Stimulated activated CD4-positive, alpha-beta T cell treated with anti-CD3 and anti-CD28 coated beads, Interleukin-4, amount 100 ng/mL, for 4 hours (primary cell): ENCODE measurements at places on chromosomes 6 and 20.

GRCh38 chr6:81998432-81998831 is 246.0 kb upstream of the TENT5A start:
- DNase-seq: no peak

DNA sequence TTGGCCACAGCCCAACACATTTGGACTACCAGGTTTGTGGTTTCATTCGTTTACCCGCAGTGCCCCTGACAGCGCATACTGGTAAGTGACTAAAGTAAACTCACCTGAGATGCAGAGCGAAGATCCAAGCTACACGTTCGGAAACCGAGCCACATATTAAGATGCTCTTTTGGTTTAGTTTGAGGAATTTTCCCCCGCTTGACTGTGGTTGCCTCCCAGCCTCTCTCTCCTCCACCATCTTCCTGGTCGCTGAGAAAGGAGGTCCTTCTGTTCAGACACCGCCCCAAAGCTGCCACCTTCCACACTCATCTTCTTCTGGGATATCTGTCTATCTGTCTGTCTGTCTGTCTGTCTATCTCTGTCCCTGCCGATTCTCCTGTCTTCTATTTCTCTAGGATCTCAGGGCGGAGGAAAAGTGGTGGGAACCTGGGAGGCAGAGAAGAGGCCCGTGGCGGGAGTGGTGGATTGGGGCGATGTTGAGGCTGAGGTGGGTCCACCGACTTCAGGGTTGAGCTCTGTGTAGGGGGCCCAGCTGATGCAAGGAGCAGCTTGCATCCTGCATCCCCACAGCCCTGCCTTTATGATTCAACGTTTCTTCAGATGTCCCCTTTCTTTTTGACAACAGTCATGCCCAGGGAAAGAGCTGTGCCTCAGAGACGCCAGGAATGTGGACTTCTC is 196.9 kb upstream of the ZNF184 start:
- no peak for DNase-seq

- DNase-seq: no peak
These were observed 72.5 kb downstream of the PREP start for GRCh38 chr6:105330364-105330763.

DNA sequence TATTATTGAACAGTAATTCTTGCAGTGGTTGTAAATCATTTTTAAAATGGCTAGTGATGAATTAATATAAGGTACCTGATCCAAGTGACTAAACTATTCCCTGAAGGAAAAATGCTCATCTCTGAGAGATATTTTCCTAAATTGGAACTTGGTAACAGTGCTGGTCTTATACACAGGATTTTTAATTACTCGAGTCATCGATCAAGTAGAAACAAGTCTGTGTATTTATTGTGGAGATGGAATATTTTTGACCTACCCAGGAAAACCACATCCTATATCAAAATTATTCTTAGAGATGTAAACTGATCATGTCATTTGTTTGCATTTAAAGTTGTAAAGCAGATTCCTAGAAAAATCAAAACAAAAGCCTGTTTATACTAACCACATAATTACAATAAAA is 166.9 kb downstream of the MOXD1 start:
- no peak for DNase-seq

DNA sequence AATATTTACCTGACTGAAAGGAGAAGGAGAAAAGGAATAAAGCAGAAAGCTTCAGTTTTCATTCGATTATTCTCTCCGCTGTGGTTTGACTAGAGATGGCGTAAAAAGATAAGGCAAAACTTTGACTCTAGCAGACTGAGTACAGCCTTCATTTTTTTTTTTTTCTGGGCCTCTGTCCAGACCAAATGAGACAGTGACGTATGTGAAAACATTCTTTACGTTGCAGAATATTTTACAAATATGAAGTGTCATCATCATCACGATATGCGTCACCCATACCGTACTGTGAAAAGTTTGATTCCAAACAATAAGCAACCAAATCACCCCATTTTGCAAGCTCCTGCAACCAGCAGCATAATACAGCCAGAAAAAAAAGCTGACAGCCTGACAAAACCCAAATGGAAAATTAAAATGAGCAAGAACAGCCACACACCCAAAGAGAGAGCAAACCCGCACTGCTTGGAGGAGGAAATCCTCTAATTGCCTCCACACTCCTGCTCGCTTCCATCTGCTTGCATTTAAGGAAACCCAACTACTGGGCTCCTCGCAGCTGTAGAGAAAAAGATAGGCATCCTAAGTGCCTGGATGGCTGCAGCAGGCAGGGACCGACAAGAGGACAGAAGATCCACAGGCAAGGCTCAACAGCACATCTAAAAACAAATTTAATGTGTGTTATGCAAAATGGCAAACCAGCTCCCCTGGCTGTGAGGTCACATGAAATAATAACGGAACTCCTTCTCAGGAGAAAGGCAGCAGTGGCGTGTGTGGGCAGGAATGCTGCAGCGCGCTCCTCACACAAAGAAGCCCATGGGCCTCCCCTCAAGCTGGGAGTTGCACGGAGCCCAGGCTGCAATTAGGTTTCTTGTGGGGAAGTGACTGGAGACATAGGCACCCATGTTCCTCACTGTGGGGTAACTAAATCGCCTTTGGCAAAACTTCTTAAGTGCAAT is 113.1 kb downstream of the FYN start:
- DNase-seq: no peak

DNA sequence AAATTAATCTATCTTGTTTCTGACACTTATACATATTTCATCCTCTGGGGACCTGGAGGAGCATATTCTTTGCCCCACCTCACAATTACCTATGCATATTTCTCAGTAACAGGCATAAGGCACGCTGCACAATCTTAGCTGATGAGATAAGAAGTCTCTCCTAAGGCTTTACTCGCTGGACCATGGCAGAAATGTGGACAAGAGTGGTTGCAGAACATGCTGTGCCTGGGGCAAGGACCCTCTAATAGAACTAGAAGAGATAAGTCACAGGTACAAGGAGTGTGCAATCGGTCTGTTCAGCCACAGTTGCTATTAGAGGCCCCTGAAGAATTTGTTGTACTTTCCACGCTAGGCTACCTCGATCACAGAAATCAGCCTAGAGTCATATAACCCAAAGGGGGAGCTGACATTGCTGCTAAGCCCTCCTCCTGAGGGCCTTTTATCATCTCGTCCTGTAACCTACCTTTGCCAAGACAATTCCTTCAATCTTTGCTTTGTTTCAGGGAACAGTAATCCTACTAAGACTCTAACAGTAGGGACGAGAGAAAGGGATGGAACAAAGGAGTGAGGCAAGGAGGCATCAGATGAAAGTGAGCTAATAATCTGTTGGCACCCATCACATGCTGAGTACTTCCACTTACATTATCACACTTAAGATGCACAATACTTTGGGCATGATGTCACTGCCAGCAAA is 16.1 kb upstream of the DEFB129 start:
- DNase-seq: no peak

DNA sequence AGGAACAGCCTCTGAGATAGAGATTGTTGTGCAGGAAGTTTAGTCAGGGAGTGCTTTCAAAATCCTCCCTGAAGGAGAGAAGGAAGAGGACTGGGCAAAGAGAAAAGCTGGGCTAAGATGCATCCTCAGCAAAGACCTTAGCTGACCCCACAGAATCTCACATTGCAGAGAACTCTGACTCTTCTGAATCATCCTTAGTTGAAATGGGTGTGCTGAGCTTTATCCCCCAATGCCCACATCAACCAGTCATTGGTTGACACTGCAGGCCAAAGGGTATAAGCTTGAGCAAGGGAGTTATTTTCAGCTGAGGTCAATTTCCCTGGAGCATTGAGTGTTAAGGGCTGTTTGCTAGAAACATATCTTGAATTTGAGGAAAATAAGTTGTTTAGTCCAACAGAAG is 732.2 kb downstream of the CBLN4 start:
- no peak for DNase-seq

DNA sequence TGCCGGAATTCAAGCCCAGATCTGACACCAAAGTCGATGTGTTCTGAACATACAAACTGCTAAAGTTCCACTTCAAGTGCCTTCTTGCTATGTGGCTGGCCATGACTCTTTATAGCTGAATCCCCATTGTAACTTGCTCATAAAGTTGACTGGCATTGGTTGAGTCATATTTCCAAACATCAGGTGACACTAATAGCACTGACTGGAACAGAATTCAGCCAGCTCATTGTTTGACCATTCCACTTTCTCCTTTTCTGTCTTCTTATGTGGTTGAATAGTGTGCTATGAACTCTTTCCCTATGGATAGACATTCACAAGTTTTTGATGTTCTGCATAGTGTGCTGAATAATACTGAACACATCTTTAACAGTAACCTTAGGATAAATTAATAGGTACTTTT is 266.2 kb upstream of the ZFP64 start:
- no peak for DNase-seq

DNA sequence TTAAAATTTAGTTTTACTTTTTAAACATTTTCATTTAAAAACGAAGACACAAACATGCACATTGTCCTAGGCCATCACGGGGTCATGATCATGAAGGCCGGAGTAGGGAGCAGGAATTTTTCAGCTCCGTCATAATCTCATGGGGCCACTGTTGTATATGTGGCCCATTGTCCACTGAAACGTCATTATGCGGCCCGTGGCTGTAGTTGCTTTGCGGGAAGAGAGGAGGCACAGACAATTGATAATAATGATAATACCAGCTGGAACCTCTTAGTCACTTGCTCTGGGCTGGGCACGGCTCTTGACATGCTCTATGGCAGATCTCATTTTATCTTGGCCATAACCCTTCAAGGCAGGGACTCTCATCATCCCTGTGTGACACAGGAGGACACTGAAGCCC is 56.5 kb upstream of the FNDC1 start:
- no peak for DNase-seq

DNA sequence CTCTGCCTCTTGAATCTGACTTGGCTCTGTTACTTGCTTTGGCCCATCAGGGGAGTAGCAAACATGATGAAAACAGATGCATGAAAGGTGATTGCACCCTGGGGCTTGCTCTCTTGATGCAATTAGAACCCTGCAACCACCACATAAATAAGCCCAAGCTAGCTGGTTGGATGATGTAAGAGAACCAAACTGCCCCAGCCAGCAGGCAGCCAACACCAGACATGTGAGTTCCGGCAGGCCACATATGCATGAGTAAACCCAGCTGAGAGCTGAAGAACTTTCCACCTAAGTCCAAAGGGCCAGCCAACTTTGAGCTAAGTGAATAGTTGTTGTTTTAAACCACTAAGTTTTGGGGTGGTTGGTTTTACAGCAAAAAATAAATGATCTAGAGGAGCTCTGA is 268.4 kb downstream of the FARS2 start:
- no peak for DNase-seq

DNA sequence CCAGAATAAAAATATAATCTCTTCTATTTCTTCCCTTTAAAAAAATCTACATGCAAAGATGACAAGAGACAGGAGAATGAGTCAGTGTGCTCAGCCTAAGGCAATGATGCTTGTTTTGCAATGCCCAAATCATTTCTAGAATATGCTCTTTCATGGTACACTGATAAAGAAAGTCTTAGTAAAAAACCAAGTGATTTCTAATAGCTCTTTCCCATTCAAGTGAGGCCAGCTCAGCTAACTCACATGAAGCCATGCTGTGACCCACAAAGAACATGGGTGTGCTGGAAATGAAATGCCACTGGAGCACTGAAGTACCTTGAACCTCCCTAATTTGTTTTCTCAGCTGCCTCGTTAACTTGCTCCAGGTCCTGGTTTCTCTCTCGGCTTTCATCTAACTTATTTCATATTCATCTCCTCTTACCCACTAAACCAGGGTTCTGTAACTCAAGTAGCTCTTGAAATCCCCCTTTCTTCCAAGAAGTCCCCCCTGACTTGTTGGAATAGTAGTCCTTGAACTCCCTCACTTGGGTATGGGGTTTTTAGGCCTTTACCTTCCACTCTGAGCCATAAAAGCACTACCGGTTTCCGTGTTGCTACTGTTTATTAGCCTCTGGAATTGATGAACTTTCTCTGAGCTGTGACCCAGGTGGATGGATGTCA is 92.7 kb downstream of the IRF4 start:
- DNase-seq: no peak

DNA sequence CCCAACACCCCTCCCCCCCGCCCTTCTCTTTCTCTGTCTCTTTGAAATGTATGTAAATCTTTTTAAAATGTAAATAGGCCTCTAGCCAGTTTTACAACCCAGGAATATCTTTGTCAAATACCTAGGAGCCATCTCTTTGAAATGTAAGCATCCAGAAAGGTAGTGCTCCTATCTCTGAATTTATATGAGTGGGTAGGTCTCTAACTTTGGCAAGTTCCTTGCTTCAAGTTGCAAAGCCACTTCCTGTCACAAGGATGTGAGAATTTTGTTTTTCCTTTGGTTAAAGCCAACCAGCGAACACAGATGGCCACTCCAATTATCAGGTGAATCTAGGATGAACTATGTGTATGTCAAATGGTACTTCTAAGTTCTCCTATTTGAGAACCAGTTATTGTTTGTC is 6.2 kb upstream of the DEFB132 start:
- DNase-seq: no peak

GRCh38 chr6:159233365-159234101 is 64.3 kb downstream of the FNDC1 start:
- DNase-seq: no peak

- DNase-seq: no peak
These were observed 380.9 kb downstream of the UTRN start for GRCh38 chr6:144665932-144666450.

DNA sequence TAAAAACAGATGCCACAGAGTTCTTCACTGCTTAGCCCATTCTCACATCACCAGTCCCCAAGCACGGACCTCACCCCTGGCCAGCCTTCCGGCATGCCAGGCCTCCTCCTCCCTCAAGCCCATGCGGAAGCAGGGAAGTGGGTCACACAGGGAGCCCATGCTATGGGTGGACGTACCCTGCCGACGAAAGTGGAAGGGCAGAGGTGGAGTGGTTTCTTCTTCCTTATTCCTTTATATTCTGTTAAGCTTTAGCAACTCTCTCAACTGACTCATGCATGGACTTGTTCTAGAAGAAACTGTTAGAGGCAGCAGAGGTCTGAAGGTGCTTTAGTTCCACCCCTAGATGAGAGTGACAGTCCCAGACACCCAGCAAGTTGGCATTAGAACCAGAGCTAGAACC is 118.6 kb downstream of the LY86 start:
- DNase-seq: no peak

- no peak for DNase-seq
These were observed 2.9 kb upstream of the TRIM39 start for GRCh38 chr6:30323806-30324205.

DNA sequence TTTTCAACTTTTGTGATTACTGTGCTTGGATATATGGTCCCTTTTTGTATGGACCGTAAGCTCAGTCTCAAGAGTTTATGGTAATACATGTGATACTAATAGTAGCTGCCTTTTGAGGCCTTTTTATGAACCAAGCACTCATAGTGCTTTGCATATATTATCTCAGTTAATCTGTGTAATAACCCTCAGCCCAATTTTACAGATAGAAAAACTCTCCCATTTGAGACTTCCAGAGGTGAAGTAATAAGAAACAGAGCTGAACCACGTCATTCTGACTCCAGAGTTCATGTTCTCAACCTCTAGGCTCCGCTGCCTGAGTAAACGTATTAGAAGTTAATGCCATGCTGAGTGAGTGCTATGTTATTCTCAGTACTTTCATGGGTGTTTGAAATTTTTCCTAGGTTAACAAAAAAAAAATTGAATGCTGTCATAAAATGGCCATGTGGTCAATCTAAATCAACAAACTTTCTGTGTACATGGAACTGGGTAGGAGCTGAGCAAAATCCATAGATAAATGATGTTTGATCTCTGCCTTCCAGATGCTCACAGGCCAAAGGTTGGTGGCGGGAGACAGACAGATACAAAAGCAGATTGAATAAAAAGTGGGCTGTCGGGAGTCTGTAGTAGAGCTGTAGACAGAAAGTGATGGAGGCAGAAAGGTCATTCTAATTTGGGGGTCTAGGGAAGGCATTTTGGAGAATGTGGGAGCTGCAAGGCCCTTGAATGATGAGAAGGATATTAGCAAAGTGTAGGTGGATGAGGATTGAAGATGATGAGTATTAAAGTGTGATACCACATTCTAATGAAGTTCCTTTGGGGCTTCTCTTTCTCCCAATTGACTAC is 22.6 kb upstream of the ELOVL2 start:
- no peak for DNase-seq
